Muscle of back (tissue), 13 donors: ENCODE measurements at places on chromosomes 5 and 9. TPM values are rescaled to one million over a fixed set of nuclear protein-coding genes. Genes with fewer than 3 reads are reported as not detected.

Gene MSH3
- 10.4 TPM for polyA plus RNA-seq

Gene HMMR
- 6.7 TPM for polyA plus RNA-seq

- no peak for DNase-seq
Measured at GRCh38 chr9:134374301-134375010, 48.2 kb downstream of the RXRA start.

DNA sequence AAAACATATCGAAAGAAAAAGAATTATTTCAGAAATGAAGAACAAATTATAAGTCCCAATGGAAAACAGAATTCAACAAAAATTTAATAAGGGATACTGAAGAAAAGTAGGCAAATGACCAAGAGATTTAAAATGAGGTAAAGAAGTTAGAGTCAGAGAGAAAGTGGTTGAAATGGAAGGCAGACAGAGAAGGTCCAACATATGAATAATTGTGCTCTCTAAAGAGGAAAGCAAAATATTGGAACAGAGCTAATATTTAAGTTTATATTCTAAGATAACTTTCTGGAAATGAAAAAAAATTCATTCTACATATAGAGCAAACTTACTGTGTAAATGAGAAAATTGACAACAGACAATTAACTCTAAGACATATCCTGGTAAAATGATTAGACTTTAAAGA is 94.1 kb downstream of the PTCH1 start:
- DNase-seq: no peak

DNA sequence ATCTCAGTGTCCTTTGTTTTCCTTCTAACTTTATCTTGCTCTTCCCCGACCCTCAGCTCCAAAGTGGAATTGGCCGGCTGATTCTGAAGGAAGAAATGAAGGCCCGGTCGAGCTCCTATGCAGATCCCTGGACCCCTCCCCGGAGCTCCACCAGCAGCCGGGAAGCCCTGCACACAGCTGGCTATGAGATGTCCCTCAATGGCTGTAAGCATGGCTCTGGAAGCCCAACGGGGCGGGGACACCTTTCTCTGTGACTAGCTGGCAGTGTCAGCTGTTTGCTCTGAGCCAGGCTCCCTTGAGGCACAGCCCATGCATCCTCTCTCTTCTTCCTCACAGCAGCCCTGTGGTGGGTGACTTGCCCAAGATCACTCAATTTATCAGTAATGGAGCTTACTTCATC is 23.9 kb upstream of the AFAP1L1 start:
- DNase-seq: no peak

DNA sequence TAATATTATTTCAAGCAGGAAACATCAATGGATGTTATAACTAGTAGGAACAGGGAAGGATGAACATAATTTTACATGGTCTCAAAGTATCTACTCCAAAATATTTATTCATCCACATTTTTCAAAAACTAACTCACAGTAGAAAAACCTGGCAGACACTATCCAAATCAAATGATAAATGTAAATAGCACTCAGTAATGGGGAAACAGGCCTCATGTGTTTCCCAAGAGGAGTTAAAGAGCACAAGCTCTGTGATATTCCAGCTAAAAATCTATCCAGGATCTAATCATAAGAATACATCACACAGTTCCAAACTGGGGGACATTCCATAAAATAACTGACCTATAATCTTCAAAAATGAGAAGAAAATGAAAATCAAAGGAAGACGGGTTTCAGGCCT is 443.1 kb downstream of the ZNF608 start:
- peak; percentile 36 for DNase-seq
